ENCODE measurements at places on chromosomes 6 and 20.

DNA sequence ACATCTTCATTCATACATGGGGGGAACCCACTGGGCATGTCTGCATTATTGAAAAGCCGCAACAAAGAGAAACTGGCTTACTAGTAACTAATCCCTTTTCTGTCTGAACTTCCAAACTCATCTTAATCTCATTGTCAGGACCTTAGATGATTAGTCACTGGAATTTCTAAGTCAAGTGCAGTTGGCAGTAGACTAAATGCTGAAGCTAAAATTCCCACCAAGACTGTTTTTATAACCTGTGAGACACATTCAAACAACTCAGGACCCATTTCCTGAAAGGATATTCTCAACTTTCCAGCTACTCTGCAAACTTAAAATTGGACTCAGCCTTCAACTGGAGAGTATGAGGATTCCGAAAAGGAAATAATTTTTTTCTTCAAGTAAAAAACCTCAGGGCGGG lies 94.8 kb upstream of the SCAF8 start:
- DNase-seq = no peak

GRCh38 chr20:50594591-50595432 lies 84.6 kb downstream of the PTPN1 start:
- no peak for DNase-seq

GRCh38 chr6:43952746-43953145 lies 174.5 kb downstream of the MRPL14 start:
- no peak for DNase-seq

GRCh38 chr6:4582506-4583417 lies 193.4 kb upstream of the CDYL start:
- DNase-seq = no peak

DNA sequence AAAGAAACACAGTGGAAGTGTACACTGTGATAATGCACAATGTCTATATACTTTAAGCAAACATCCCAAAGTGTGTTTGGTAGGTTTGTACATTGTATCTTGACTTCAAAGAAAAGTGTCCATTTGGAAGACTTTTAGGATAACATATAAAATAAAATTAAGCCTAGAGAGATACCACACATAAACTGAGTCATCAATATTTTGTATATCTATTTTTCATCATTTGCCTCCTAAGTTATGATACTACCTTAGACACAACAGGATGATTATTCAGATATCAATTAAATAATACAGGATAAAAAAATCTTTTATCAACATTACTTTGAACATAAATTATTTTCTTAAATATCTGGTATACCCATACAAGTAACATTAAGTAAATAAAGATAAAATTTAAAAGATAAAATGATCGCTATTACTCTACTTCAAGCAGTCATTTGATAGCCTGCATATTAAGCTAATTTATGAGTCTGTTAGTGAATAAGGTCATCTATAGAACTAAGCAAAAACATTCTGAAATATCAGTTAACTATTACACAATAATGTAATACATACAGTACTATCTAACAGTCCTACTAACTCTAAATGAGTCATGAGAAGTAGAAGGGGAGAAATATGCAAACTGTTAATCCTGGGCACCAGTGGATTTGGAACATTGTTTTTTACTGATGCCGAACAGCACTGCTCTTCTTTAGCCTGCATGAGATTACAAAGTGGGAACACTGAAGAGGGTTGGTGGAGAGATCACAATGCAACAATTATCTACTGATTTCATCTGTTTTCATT lies 158.4 kb upstream of the SIM1 start:
- no peak for DNase-seq

DNA sequence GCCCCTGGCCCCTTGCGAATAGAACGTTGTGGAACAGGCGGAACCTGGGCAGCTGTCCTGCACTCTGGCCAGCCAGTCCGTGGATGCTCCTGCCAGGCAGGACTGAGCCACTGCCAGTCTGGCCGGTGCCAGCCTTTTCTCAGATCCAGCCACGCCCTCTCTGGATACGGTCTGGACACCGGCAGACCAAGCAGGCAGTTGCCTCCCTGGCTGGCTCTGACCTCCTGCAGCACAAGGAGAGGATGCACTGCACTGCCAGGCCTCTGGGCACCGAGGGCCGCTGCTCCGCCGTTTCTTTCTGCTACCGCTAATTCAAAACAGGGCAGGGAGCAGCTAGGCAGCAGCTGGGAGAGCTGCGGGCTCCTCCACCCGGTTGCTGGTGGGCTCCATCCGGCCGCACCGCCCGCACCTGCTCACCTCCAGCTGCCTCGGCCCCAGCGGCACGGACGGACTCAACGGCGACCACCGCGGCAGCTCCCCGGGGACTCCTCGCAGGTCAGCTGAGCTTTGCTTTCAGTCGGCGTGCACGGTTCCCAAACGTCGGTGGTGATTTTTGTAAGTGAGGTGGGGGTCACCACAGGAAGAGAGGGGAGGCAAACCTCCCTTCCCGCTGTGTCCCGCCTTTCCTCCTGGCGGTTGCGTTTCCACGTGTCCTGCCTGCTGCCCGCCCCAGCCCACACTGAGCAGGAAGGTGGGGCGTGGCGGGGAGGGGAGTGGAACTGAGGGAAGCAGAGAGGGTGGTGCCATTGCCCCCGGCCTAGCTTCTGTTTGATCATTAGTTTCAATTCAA lies 30.3 kb upstream of the AFDN start:
- DNase-seq = no peak

- DNase-seq = no peak
Observed at GRCh38 chr6:36997811-36998722, 7.4 kb upstream of the FGD2 start.

DNA sequence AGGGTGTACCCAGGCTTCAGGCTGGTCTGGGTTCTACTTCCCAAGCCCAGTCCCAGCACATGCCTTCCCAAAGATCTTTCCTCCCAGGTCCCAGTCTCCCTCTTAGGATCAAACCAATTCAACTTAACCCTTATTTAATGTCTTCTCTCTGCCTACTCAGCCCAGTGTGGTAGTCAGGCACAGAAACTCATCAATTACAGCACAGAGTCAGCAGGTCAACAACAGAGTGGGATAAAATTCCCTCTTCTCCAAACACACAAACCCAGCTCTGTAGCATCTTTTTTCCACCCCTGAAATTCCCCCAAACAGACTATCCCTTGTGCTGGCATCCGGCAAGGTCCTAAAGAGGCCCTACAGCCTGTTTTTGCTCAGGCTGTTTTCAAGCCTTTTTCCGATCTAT lies 47.3 kb upstream of the CDYL start:
- no peak for DNase-seq

DNA sequence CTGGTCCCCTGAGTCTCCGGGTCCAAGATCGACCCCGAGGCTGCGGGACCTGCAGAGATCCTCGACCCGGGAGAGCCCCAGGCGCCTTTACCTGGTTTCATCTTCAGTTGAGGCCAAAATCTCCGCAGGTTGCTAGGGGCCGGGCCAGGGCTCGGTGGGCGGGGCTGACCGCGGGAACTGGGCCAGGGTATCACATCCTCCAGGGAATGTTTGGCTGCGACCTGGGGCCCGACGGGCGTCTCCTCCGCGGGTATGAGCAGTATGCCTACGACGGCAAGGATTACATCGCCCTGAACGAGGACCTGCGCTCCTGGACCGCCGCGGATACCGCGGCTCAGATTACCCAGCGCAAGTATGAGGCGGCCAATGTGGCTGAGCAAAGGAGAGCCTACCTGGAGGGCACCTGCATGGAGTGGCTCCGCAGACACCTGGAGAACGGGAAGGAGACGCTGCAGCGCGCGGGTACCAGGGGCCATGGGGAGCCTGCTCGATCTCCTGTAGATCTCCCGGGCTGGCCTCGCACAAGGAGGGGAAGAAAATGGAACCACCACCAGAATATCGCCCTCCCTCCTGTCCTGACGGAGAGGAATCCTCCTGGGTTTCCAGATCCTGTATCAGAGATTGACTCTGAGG lies 53.8 kb upstream of the POLR1H start:
- no peak for DNase-seq

DNA sequence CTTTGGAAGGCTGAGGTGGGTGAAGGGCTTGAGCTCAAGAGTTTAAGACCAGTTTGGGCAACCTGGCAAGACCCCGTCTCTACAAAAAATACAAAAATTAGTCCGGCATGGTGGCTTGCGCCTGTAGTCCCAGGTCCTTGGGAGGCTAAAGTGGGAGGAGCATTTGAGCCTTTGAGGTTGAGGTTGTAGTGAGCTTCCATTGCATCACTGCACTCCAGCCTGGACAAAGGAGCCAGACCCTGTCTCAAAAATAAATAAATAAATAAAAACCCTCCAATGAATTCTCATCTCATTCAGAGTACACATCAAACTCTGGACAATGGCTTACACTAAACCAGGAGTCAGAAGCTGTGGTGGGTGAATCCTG lies 31.8 kb downstream of the B4GALT5 start:
- no peak for DNase-seq

DNA sequence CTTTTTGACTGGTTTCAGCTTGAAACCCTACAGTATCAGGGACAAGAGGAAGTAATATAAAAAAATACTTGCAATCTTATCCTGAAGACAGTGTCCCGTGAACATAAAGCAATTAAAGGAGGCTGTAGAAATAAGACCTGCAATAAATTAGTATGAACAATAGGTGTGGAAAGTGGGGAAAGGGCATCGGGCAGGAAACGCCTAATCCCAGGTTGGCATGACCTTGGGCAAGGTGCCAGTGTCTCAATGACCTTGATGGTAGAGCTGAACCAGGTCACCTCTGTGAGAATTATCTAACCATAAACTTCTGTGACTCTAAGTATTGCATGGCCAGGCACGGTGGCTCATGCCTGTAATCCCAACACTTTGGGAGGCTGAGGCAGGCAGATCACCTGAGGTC lies 115.2 kb downstream of the LY86 start:
- DNase-seq = no peak

- DNase-seq = no peak
Observed at GRCh38 chr6:137471986-137472385, 22.2 kb downstream of the OLIG3 start.

GRCh38 chr6:8182902-8183665 lies 80.7 kb upstream of the EEF1E1 start:
- DNase-seq = no peak

- no peak for DNase-seq
Observed at GRCh38 chr20:42613076-42613475, 576.6 kb downstream of the PTPRT start.

DNA sequence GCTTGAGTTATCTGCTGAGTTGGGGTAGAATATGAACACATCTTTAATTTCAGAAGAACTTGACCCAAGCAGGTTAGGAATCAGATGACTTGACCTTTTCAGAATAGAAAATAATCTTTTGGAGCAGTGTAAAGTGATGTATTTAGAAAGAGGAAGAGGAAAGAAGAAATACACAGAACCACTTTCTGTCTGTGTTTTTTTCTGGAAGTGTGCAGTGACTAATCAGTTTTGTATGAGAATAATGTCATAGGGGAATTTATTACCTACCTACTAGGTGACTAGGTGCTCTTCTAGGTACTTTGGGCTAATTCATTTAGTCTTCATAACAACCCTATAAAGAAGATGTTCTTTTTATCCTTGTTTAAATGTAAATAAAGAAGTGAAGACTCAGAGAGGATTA lies 3.0 kb downstream of the PPP1R14C start:
- DNase-seq = no peak

Data from activated CD4-positive, alpha-beta T cell treated with anti-CD3 and anti-CD28 coated beads, Interleukin-2, amount 50 U/mL, for 24 hours (primary cell).